ENCODE measurements at places on chromosomes 5 and 9.

- no peak for DNase-seq
Measured at GRCh38 chr5:98443881-98444280, 329.6 kb upstream of the RGMB start.

GRCh38 chr9:134983074-134983473 lies 65.4 kb upstream of the FCN1 start:
- no peak for DNase-seq

DNA sequence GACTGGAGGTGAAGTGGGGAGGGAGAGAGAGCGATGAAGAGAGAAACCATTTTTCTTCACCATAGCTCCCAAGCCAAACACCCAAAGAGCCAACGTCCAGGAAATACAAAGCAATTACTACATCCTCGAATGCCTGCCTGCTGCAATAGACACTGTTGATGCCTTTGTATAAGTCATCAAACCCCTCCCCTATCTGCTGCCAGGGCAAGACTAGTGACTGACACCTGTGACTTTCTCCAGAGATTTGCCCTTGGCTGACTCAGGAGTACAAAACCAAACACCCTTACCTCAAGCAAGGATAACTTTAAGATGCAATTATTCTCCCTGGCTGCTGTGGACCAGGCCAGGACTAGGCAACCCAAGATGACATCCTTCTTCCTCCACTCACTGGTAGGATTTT lies 81.8 kb upstream of the RASA1 start:
- DNase-seq: no peak

DNA sequence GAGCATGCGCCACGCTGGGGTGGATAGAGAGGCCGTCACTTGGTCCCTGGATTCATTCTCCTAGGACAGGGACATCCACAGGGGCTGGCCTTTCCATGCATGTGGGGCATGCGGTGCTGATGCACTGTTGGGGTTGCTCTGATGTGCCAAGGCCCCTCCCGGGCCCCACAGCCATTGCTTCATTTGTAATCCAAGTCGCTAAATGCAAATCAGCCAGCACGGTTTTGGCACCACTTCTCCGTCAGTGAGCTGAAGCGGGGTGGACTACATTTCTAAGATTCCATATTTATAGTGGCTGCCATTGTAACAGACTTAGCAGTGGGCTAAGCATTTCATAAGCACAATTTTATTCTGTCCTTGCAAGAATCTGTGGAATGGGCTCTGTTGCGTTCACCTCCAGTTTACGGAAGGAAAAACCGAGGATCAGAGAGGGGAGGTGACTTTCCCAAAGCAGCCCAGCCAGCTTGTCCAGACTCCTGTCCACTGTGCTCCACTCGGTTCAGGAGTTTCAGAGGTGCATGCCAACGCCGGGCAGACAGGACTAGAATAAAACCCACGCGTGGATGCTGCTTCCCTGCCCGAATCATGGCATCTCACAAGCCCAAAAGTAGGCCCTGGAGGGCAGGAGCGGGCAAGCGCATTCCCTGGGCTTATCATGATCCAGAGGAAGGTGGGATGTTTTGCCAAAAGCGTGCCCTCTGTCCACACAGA lies 102.6 kb upstream of the COL5A1 start:
- DNase-seq: no peak

DNA sequence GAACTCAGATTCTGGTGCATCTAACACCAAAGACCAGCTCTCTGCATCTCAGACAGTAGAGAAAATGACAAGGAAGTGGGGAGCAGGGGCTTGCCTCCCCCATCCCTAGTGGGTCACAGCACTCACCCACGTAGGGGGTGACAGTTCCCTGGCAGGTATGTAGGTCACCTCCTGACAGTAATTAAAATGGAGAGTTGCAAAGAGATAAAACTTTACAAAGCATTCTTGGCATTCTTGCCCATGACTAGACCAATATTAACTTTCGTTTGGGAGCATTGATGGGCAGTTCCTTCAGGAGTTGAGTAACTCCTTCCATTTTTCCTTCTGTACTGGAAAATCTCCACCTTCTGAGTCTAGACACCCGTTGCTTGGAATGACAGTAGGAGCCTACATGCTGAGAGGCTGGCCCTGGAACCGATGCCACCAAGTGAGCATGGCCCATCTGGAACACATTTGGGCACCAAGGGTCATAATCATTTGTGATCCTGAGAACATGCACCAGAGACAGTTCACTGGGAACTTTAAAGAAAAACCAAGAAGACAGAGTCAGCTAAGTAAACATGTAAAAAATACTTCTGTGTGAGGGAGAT lies 81.5 kb upstream of the MSX2 start:
- DNase-seq: no peak

GRCh38 chr9:72649127-72649442 lies 127.7 kb downstream of the TMC1 start:
- no peak for DNase-seq

DNA sequence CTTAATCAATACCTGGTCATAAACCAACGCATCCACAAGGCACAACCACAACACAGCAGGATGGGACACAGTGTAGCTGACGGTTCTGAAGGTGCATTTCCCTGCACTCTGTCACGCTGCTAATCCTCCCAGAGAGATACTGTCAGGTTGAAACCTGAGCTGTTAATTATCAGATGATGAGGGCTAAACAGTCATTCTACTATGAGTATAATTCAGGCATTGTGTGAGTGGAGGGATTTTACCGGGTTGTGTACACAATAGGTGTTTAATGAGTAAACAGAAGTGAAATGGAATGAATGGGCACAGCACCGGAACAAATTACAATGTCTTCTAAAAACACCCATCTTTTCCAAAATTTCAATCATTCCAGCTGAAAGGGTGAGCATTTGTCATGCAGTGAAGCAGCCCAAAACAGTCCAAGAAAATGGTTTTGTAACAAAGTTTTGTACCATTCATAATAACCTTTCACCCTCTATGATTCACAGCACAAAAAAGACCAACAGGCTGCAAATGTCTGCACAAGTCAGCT lies 71.5 kb downstream of the ABCA1 start:
- DNase-seq: no peak

- peak; percentile 100 for DNase-seq
Measured at GRCh38 chr9:5851445-5851844, 18.5 kb upstream of the ERMP1 start.

DNA sequence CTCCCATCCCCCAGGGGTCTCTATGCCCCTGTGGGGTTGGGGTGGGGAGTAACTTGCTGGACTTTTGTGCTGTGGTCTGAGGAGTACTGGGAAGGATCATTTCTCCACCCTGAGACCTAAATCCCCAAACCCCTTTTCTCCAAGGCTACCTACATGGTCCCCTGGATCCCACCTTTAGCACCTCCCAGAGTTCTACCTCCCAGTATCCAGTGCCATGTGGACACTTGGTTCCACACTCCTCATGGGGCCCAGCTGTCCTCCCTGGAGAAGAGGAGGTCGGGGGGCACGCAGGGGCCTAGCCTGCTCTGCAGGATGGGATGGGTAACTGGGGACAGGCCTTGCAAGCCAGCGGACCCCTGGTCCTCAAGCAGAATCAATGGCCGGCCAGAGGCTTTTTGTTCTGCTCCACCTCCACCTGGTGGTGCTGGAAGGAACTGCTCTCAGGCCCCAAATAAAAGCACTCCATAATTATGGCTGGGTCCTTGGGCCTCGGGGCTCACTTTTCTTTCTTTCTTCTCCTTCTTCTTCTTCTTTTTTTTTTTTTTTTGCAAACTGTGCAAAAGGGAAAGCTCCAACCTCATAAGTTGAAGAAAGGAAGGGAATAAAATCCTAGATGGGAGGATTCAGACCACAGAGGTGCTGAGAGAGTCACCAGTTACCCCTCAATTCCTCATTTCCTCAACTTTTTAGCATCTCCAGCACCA lies 68.4 kb downstream of the PSD2 start:
- peak; percentile 68 for DNase-seq

DNA sequence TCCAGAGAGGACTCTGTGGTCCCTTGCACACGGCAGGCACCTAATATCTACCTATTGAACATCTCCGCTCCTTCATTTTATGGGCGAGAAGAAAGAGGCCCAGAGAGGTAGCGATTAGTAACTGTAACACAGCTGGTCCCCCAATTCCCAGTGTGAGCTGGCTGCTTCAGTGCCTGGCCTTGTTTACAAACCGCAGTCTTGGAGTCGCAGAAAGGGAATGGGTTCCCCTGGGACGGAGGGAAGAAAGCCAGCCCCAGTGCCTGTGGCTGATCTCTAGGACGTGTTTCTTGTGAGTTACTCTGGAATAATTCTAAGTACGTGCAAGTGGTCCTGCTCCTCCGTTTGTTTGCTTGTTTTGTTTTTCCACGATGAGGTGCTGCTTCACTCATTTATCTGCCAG lies 52.0 kb downstream of the CFAP77 start:
- DNase-seq: no peak

DNA sequence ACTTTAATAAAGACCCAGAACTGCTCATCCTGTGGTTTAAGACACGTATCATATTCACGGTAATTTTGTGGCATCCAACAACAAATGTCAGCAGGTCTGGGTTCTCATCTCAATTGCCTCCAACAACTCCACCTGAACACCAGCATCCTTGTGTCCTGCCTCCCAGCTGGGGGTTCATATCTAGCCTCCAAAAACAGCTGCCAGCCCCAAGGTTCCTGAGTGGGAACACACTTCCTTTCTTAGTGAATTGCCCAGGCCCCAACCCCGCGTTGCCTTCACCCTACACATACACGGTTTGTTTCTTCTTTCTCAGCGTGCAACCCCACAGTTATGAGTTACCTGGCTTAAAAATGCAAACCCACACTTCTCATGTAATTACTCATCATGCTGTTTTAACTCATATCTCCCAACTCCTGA lies 77.9 kb downstream of the SEMA4D start:
- DNase-seq: no peak

DNA sequence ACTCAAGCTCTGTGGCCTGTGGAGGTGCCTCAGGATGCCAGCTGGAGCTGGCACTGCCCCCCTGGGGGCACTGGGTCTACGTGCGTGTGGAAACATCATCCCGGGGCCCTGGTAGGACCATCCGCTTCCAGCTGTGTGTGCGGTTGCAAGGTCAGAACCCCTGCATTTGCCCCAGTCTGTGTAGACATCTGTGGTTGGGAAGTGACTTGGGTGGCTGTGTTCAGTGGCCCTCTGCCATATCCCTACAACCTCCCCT lies 12.5 kb downstream of the TMEM8B start:
- DNase-seq: no peak

- no peak for DNase-seq
Measured at GRCh38 chr5:139354186-139354585, 12.5 kb downstream of the PAIP2 start.

- DNase-seq: peak; percentile 63
Measured at GRCh38 chr9:74742792-74743730, 144.7 kb downstream of the TRPM6 start.

GRCh38 chr5:107278774-107279173 lies 392.0 kb downstream of the EFNA5 start:
- no peak for DNase-seq

DNA sequence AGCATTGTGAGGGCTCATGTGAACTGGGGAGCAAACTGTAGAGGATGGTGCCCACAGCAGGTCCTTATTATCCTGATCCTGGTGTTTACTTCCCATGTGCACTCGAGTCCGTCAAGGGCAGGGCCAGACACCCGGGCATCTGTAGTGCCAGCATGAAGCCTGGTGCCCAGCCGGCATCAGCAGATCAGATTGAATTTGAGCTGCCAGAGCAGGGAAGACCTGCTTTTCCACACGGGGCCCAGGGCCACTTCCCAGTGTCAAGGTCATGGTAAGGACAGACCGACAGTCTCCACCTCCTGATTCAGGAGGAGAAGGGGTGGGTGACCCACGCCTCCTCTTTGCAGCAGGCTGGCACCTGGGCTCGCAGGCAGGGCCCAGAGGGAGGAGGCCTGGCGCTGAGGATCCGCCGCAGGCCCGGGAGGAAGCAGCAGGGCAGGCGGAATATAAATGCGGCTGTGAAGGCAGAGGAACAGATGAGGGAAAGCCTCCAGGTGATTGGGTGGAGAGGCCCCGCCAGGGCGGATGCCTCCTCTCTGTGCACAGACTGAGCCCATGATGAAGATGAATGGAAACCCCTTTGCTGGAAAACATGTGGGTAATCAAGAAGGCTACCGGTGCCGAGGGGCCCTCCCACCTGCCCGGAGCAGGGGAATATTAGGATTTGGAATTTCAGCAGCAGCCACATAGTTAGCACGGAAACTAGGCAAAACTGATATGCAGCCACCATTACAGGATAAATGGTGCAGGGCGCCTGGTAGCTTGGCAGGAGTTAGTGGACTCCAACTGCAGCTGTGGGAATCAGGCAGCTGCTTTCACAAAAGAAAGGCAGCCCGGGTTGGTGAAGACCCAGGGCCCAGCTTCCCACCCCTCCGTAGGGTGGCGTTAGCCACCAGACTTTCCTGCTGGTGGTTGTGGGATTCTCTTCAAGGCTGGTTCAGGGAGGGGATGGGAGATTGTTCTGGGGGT lies 114.9 kb downstream of the GAPVD1 start:
- DNase-seq: no peak

DNA sequence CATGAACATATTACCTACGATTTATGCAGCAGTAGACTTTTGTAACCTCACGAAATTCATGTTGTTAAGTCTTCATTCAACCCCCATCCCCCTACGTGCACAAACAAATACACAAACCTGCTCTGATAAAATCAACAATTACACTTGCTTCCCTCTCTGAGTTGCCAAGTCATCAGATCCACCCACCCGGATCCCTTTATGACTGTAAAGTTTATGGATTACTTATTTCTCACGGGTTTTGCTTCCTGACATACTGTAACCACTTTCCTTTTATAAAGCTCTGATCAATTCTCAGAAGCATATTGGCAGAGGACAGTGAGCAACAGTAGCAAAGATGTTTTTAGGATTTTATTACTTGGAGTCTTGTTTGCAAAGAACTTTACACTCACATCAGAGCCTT lies 70.5 kb downstream of the MLLT3 start:
- peak; percentile 31 for DNase-seq

- DNase-seq: no peak
Measured at GRCh38 chr5:43245724-43246385, 53.8 kb downstream of the NIM1K start.

DNA sequence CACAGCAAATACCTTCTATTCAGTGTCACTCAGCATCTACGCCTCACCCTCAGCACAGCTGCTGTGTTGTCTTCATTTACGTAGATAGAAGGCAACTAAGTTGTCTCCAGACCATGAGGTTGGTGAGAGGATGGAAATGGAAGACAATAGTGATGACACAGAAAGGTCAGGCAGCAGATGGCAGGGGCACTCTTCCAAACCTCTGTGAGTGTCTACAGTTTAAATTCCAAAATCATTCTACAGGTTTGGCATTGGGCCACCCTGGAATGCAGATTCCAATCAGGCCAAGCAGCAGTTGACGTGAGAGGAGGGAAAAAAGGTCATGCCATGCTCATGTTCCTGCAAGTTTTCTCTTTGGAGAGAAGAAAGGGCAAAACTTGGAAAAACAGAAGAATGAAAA lies 68.7 kb upstream of the ADAMTSL1 start:
- no peak for DNase-seq

DNA sequence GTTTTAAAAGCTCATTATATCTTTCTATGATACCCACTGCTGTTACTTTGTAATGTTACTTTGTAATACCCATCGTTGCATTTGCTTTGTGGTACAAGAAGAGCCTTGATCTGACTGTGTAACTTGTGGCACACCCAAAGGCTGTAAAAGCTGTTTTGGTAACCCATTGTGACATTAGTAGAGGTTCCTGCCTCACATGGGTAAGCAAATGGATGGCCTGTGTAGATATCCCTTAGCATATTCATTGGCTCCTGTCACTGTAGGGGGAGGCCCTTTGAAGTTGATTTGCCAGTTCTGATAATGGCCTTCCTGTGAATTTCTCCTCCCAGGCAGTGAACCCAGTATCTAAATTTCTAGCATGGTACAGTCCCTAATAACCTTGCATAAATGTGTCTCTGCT lies 15.7 kb downstream of the CDK20 start:
- no peak for DNase-seq

Measured in OCI-M1 (cell line).